ENCODE measurements at places on chromosomes 11 and 22.

DNA sequence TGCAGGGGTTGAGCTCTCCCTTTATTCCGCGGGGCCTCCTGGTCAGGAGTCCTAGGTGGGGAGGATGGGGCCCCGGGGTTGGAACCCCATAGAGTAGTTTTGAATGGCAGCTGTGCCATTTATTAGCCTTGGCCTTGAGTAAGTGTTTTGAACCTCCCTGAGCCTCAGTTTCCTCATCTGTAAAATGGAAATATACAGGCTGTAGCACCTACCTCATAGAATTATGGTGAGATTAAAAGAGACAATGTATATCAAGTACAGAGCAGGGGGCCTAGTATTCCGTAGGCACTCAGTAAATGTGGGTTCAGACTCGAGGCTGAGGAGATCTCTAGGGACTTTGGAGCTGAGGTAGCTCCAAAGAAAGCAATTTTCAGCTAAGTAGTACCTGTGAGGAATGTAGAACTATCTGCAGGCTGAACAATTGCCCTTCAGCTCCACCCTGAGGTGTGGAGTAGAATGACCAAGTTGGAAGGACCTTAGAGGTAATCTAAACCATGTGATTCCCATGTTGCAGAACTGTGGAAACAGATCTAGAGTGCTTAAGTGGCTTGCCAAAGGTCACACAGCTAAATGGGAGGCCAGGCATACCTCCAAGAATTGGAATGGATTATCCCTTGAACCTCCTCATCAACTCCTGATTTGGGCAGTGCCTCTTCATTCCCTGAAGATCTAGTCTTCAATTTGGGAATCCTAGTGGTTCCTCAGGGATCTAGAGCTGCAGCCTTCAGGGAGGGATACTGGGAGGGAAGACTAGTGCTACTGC, 682 bp downstream of the PGAP2 start:
- DNase-seq: no peak

GRCh38 chr11:68020575-68020974, 9.9 kb upstream of the NDUFS8 start:
- DNase-seq: no peak

- no peak for DNase-seq
These were observed 5.5 kb downstream of the KIAA0930 start for GRCh38 chr22:45235101-45235777.

GRCh38 chr11:117884994-117885393, 8.5 kb upstream of the FXYD6 start:
- no peak for DNase-seq

DNA sequence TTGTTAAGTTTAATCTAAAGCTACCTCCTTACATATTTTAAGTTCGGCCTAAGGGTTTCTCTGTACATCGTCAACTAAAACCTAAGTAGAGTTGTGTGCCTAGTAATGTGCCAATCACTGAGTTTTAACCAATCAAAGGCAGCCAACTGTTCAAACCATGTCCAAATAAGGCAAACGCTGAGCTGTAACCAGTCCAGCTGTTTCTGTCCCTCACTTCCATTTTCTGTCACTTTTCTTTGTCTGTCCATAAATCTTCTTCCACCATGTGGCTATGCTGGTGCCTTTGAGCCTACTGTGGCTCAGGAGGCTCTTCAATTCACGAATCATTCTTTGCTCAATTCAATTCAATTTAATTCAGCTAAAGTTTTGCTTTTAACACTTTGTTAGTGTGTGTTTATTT, 13.9 kb upstream of the ATXN10 start:
- DNase-seq: no peak

DNA sequence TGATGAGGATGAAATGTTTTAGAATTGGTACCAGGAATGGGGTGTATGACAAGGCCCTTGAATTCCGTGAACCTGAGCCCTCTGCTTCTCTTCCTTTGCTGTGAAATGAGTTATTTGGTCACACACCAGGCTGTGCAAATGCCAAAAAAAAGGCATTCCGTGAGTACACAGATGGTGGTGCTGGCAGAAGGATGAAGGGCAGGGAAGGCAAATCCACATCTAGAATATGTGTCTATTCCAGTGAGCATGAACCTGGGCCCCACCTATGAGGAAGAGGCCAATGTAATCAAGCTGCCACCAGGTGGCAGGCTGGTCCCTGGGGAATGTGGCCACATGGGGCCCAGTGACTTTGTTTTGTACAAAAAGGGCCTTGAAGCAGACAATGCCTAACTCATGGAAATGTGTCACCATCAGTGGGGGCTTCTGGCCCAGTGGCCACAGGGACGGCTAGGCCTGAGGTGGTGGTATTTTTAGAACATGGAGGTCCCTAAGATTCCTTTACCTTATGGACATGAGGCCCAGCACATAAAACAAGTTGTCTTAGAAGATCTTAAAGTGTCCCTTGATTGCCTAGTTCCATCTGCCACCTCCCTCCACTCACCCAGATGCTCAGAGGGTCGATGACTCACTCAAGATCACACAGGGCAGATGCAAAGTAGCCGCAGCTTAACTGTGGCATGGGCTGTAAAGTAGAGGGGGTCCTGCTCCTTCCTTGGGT, 3.9 kb upstream of the RNF215 start:
- DNase-seq: peak; percentile 65

GRCh38 chr11:132941024-132941646, 591.2 kb downstream of the OPCML start:
- no peak for DNase-seq

- DNase-seq: no peak
These were observed 751.2 kb downstream of the JRKL start for GRCh38 chr11:97140885-97141494.

- DNase-seq: no peak
These were observed 2.1 kb upstream of the PSMA1 start for GRCh38 chr11:14522245-14522644.

- DNase-seq: no peak
These were observed 1.2 kb downstream of the DSCAML1 start for GRCh38 chr11:117795638-117796455.

GRCh38 chr11:94139416-94139815, 10.8 kb downstream of the PANX1 start:
- no peak for DNase-seq

- no peak for DNase-seq
These were observed 41.8 kb downstream of the NRXN2 start for GRCh38 chr11:64681171-64681570.
